ENCODE measurements at places on chromosomes 2 and 18.
A peak's percentile ranks its signal among the peaks of the same experiment; 100 is the strongest.

DNA sequence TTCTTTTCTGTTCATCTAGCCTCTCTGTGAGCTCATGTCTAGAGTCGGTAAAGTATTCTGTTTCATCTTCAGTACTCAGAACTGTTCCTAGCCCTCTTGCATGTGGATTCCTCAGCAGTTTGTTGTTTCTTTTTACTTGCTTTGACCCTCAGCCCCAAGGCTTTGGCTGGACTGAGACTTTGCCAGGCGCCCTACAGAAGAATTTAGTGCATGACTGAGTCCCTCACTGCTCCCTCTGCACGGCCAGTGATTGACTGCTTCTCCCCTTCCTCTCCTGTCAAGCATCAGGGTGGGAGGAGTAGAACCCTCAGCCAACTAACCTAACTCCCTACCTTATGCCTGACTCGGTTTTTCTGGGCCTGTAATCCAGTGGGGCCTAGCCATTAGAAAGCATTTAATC, 109.8 kb downstream of the ESCO1 start:
- H3K4me1 ChIP-seq = no peaks in the 10 kb centered on the region
- no peak overlapping the region for H3K4me3 ChIP-seq
- no peak overlapping the region for H3K27ac ChIP-seq
- no peak for DNase-seq

- no peaks in the 10 kb centered on the region for H3K36me3 ChIP-seq
- H3K27ac ChIP-seq = no peak overlapping the region
- H3K27me3 ChIP-seq = peaks cover 51% of the 10 kb centered on the region
- H3K4me3 ChIP-seq = no peak overlapping the region
- H3K4me1 ChIP-seq = no peaks in the 10 kb centered on the region
Observed at GRCh38 chr2:68994864-68995263, 18.1 kb upstream of the ANTXR1 start.

DNA sequence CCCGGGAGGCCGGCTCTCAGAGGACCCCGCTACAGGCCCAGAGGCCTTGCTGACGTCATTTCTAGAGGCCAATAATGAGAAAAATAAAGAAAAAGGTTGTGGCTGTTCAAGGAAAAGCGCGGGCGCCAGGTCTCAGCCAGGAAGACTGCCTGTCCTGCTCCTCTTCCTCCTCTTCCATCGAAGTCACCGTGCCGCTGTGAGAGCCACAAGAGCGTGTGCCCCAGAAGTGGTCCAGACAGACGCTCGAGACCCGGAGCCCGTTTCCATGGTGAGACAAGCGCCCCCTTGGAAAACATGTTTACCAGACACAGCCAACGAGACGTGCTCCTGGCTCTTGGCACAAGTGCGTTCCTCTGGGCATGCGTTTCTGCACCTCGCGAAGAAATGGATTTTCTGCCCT, 210.5 kb downstream of the HDAC4 start:
- H3K36me3 ChIP-seq = no peaks in the 10 kb centered on the region
- no peaks in the 10 kb centered on the region for H3K4me1 ChIP-seq
- H3K27me3 ChIP-seq = no peaks in the 10 kb centered on the region
- no peak for DNase-seq
- no peak overlapping the region for H3K4me3 ChIP-seq

DNA sequence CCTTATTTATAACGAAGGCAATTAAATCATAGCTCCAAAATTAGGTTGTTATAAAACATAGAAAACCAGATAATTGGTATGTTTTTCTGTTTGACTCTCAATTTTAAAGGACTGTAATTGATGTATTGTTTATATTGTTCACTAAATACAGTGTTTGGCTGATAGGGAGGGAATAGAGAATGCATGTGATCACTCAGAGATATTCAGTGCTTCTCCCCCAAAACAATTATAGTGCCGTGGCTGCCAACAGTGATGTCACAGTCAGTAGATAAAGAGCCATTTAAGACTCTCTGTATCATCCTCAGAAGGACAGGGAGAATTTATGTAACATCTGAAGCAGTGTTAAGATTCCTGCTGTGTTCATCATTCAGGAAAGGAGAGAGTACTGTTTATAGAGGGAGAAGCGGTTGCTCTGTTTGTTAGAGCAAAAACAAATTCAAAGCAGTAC, 69.6 kb downstream of the PHLPP1 start:
- peaks cover 24% of the 10 kb centered on the region for H3K4me1 ChIP-seq
- peak overlapping the region; percentile 73 for H3K27ac ChIP-seq
- DNase-seq = no peak
- H3K36me3 ChIP-seq = no peaks in the 10 kb centered on the region
- H3K27me3 ChIP-seq = no peaks in the 10 kb centered on the region

- peaks cover 7% of the 10 kb centered on the region for H3K36me3 ChIP-seq
- DNase-seq = no peak
- peak overlapping the region; percentile 92 for H3K4me3 ChIP-seq
- peaks cover 43% of the 10 kb centered on the region for H3K4me1 ChIP-seq
Observed at GRCh38 chr2:74835831-74836674, 2.1 kb downstream of the HK2 start.

- H3K36me3 ChIP-seq = no peaks in the 10 kb centered on the region
- no peaks in the 10 kb centered on the region for H3K4me1 ChIP-seq
- no peak for DNase-seq
- no peak overlapping the region for H3K27ac ChIP-seq
Observed at GRCh38 chr18:49970319-49970718, 157.0 kb upstream of the ACAA2 start.

- no peak overlapping the region for H3K4me3 ChIP-seq
- no peaks in the 10 kb centered on the region for H3K4me1 ChIP-seq
- no peak overlapping the region for H3K27ac ChIP-seq
- DNase-seq = no peak
- H3K36me3 ChIP-seq = no peaks in the 10 kb centered on the region
Observed at GRCh38 chr2:240913810-240914644, 7.9 kb downstream of the CROCC2 start.

- H3K4me1 ChIP-seq = no peaks in the 10 kb centered on the region
- H3K4me3 ChIP-seq = no peak overlapping the region
- no peak for DNase-seq
Observed at GRCh38 chr2:239874636-239875356, 150.3 kb downstream of the NDUFA10 start.

- no peaks in the 10 kb centered on the region for H3K36me3 ChIP-seq
- no peaks in the 10 kb centered on the region for H3K4me1 ChIP-seq
- no peak overlapping the region for H3K27ac ChIP-seq
- no peak overlapping the region for H3K4me3 ChIP-seq
Observed at GRCh38 chr2:160039166-160039903, 23.1 kb downstream of the PLA2R1 start.

- H3K4me1 ChIP-seq = peaks cover 17% of the 10 kb centered on the region
- H3K27ac ChIP-seq = no peak overlapping the region
- H3K4me3 ChIP-seq = no peak overlapping the region
- peaks cover 8% of the 10 kb centered on the region for H3K27me3 ChIP-seq
Observed at GRCh38 chr2:156380117-156380645, 47.7 kb upstream of the NR4A2 start.

- H3K4me3 ChIP-seq = no peak overlapping the region
- H3K27me3 ChIP-seq = no peaks in the 10 kb centered on the region
- no peaks in the 10 kb centered on the region for H3K36me3 ChIP-seq
- H3K4me1 ChIP-seq = peaks cover 8% of the 10 kb centered on the region
Observed at GRCh38 chr18:70653671-70654070, 364.8 kb downstream of the SOCS6 start.

- no peaks in the 10 kb centered on the region for H3K4me1 ChIP-seq
- DNase-seq = no peak
- no peak overlapping the region for H3K4me3 ChIP-seq
- H3K27me3 ChIP-seq = peaks cover 15% of the 10 kb centered on the region
- peaks cover 7% of the 10 kb centered on the region for H3K36me3 ChIP-seq
- H3K27ac ChIP-seq = no peak overlapping the region
Observed at GRCh38 chr2:37500031-37500430, 155.6 kb downstream of the QPCT start.

- peaks cover 8% of the 10 kb centered on the region for H3K36me3 ChIP-seq
- H3K27ac ChIP-seq = no peak overlapping the region
- no peaks in the 10 kb centered on the region for H3K27me3 ChIP-seq
- H3K4me1 ChIP-seq = no peaks in the 10 kb centered on the region
Observed at GRCh38 chr2:103410221-103410620, 648.4 kb downstream of the TMEM182 start.

DNA sequence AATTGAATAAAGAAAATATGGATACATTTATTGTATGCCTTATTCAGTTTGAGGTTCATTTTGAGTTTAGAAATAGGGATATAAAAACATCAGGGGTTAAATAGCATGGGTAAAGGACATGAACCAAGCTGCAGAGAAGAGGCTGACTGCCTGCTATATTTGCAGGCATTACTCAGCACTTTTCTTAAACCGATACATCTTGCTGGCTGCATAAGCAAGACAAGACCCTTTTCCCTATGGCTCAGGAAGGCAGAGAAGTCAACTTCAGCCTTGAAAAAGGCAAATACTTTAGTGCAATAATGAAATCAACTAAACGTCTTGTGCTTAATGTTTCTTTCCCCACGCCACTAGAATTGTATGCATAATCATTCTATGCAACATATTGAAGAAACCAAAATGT, 36.4 kb downstream of the SCN1A start:
- H3K27ac ChIP-seq = no peak overlapping the region
- no peaks in the 10 kb centered on the region for H3K4me1 ChIP-seq
- H3K27me3 ChIP-seq = no peaks in the 10 kb centered on the region
- DNase-seq = no peak

- no peaks in the 10 kb centered on the region for H3K4me1 ChIP-seq
- peaks cover 60% of the 10 kb centered on the region for H3K27me3 ChIP-seq
- no peak overlapping the region for H3K27ac ChIP-seq
- H3K4me3 ChIP-seq = no peak overlapping the region
- DNase-seq = no peak
Observed at GRCh38 chr2:167890739-167891138, 356.7 kb downstream of the STK39 start.

- H3K36me3 ChIP-seq = peaks cover 5% of the 10 kb centered on the region
- no peak for DNase-seq
- H3K4me1 ChIP-seq = peaks cover 30% of the 10 kb centered on the region
- H3K27ac ChIP-seq = no peak overlapping the region
- no peak overlapping the region for H3K4me3 ChIP-seq
- no peaks in the 10 kb centered on the region for H3K27me3 ChIP-seq
Observed at GRCh38 chr2:112790305-112790704, 6.0 kb upstream of the IL1A start.

- peaks cover 14% of the 10 kb centered on the region for H3K36me3 ChIP-seq
- H3K27ac ChIP-seq = no peak overlapping the region
- peaks cover 25% of the 10 kb centered on the region for H3K4me1 ChIP-seq
- DNase-seq = no peak
- H3K4me3 ChIP-seq = no peak overlapping the region
Observed at GRCh38 chr2:200308546-200309295, 2.2 kb downstream of the SPATS2L start.

- no peaks in the 10 kb centered on the region for H3K36me3 ChIP-seq
- no peak overlapping the region for H3K27ac ChIP-seq
- no peaks in the 10 kb centered on the region for H3K27me3 ChIP-seq
- DNase-seq = no peak
- H3K4me1 ChIP-seq = no peaks in the 10 kb centered on the region
Observed at GRCh38 chr2:29053223-29053622, 21.1 kb downstream of the PCARE start.

GRCh38 chr2:217853301-217853881, 149.4 kb downstream of the TNS1 start:
- H3K36me3 ChIP-seq = no peaks in the 10 kb centered on the region
- H3K27me3 ChIP-seq = peaks cover 21% of the 10 kb centered on the region
- no peak overlapping the region for H3K4me3 ChIP-seq
- no peak for DNase-seq
- H3K27ac ChIP-seq = no peak overlapping the region

DNA sequence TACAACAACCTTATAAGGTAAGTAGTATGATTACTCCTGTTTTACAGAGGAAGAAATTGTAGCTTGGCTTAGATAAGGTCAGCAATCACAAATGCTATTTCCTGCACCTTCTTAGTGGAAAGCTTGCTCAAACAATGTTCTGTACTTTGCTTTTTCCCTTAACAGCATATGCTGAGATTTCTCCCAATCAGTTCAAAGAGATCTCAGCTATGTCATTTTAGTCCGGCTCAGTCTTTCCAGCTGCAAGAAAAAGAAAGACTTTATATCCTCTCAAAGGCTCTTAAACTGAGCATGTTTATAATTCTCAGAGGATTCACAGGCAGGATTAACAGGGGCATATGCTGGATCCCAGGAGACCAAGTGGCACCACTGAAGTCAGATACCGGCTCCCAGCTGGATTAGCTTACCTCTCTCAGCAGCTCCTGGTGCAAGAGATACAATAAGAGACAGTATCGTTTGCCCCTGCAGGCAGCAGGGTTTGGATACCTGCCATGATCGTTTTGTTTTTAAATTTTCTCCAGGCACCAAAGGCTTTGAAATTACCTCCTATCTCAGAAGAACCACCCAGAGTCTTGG, 29.5 kb downstream of the KIAA2012 start:
- no peak overlapping the region for H3K4me3 ChIP-seq
- H3K4me1 ChIP-seq = no peaks in the 10 kb centered on the region
- no peaks in the 10 kb centered on the region for H3K36me3 ChIP-seq

DNA sequence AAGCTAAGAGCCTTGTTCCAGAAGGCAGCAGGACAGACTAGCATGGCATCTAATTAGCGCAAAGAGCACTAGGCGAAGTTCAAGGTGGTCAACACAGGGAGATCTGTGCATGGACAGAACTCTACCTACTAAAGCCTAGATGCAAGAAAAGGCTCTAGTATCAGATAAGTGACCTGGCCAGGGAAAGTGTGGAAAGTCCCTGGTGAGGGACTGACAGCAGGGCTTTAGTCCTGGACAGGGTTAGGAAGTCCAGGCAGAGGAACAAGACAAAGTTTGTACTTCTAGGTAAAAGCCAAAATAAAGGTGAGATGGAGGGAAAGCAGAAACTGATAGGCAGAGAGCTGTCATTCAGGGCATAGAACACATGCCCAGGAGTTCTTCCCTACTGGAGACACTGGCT, 45.0 kb upstream of the PCBP1 start:
- peak overlapping the region; percentile 74 for H3K4me3 ChIP-seq
- no peak for DNase-seq
- peak overlapping the region; percentile 96 for H3K27ac ChIP-seq
- H3K4me1 ChIP-seq = peaks cover 81% of the 10 kb centered on the region

DNA sequence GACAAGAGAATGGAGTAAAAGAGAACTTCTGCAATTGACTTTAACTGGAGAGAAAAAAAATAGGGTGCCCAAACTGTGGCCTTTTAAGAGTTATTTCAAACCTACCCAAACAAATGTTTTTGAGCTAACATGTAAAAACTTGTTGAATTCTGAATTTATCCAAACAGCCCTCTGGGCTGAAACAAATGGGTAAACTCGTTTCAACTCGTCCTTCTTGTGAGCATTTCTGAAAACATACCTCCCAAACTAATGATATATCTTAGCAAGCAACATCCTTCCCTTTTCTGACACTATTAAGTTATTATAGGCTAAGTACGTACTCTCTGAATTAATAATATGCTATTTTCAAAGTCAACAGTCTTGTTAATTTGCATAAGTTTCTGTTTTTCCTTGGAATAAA, 793.0 kb upstream of the ACVR2A start:
- H3K27ac ChIP-seq = no peak overlapping the region
- peaks cover 5% of the 10 kb centered on the region for H3K27me3 ChIP-seq
- no peak overlapping the region for H3K4me3 ChIP-seq

- H3K4me1 ChIP-seq = peaks cover 9% of the 10 kb centered on the region
- H3K4me3 ChIP-seq = no peak overlapping the region
- DNase-seq = no peak
- H3K27ac ChIP-seq = no peak overlapping the region
- H3K36me3 ChIP-seq = no peaks in the 10 kb centered on the region
Observed at GRCh38 chr2:99822474-99823207, 319.7 kb downstream of the AFF3 start.

GRCh38 chr2:32824070-32824809, 122.5 kb upstream of the LTBP1 start:
- no peaks in the 10 kb centered on the region for H3K27me3 ChIP-seq
- H3K27ac ChIP-seq = no peak overlapping the region
- DNase-seq = no peak
- H3K4me3 ChIP-seq = no peak overlapping the region
- no peaks in the 10 kb centered on the region for H3K4me1 ChIP-seq

- H3K4me1 ChIP-seq = peaks cover 26% of the 10 kb centered on the region
- peak overlapping the region; percentile 98 for H3K4me3 ChIP-seq
- peaks cover 18% of the 10 kb centered on the region for H3K36me3 ChIP-seq
- H3K27me3 ChIP-seq = no peaks in the 10 kb centered on the region
- H3K27ac ChIP-seq = peak overlapping the region; percentile 88
Observed at GRCh38 chr2:73232403-73233153, 461 bp downstream of the PRADC1 start.
